ENCODE measurements at places on chromosomes 2 and 18.

- no peak for DNase-seq
Measured at GRCh38 chr2:216572582-216573578, 60.3 kb upstream of the IGFBP2 start.

DNA sequence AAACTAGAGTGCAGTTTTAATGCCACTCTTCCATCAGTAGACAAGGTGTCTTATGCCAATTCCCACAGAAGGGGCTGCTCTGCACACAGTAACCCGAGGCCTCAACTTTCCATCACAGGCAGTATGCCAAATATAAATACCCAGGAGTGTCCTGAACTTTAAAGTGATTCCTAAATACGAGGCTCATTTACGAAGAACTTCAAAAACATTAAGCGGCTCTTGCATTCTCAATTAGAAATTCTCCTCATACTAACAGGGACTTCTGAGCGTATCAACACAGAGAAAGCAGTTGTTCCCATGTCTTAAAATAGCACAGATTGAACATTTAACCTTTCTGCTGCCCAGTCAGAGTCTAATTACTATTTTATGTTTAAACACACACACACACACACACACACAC lies 638.6 kb downstream of the ERBB4 start:
- no peak for DNase-seq

- DNase-seq: peak; percentile 23
Measured at GRCh38 chr2:37982147-37982582, 57.1 kb downstream of the RMDN2 start.

DNA sequence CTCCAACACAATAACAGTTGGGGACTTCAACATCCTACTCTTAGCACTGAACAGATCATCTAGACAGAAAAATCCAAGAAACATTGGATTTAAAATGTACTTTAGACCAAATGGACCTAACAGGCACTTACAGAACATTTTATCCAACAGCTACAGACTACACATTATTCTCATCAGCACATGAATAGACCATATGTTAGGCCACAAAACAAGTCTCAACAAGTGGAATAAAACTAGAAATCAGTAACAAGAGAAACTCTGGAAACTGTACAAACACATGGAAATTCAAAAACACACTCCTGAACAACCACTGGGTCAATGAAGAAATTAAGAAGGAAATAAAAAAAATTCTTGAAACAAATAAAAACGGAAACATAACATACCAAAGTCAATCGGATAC lies 117.5 kb downstream of the ACVR1 start:
- no peak for DNase-seq

- DNase-seq: no peak
Measured at GRCh38 chr2:48691935-48692691, 63.4 kb downstream of the LHCGR start.

DNA sequence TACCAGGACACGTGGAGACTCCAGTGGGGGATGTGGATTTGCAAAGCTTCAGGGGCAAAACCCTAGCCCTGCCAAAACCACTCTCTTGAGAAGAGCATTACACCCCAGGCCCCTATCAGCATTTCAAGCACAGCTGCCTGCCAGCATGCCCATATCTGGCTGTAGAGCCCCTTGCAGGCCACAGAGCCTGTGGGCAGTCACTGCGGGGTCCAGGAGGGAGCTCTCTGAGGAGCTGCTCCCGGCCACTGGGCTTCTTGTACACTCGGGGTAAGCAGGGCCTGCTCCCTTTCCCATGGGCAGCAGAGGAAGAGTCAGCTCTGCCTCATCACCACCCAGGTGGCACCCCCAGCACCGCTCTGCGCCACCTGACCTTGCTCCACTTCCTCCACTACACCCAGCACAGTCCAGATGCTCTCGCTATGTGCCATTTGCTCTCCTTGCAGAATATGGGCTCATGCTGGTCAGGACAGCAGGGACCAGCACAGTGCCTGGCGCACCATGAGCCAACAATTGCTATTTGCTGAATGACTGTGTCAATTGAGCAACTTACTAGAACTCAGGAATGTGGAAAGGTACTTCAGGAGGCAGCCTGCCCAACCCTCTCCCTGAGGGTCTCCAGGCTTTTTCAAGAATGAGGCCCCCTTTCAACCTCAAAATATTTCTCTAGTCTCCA lies 7.4 kb downstream of the CHST10 start:
- DNase-seq: no peak

- DNase-seq: no peak
Measured at GRCh38 chr2:72980535-72981217, 63.4 kb downstream of the EMX1 start.

DNA sequence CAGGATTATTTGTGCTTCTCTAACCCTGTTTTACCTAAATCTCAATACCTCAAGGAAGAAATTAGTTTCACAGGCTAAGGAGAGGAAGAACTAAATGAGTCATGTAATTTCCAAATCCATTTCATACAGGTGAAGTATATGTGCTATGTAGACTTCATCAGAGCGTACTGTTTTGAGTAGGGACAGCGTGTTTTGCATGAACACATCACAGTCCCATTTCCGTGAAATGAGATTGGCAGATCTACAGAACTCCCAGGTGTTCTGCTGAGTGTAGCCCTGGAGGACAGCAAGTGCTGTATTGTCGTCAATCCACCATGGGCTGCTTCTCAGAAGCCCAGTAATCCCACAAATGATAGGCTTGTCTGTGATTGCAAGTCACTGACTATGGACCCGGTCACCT lies 97.7 kb downstream of the XRCC5 start:
- DNase-seq: no peak

DNA sequence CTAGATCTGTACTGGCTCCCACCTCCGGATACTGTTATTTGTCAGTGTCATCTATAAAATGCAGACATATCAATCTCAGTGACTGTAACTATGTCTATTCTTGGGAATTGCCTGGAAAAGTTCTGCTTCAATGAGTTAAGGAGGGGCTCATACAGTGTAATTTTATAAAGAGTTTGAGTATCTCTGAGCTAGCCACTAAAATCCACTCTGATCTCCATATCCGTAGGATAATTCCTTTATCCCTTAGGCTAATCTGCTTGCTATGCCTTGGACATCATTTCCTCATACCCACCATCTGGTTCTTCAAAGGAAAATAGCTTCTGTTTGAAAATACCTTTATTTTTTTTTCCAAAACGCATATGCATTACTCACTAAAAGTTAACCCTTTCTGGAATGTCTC lies 863.2 kb downstream of the SUCLG1 start:
- no peak for DNase-seq

- DNase-seq: no peak
Measured at GRCh38 chr2:10390369-10390801, 57.7 kb downstream of the ODC1 start.

DNA sequence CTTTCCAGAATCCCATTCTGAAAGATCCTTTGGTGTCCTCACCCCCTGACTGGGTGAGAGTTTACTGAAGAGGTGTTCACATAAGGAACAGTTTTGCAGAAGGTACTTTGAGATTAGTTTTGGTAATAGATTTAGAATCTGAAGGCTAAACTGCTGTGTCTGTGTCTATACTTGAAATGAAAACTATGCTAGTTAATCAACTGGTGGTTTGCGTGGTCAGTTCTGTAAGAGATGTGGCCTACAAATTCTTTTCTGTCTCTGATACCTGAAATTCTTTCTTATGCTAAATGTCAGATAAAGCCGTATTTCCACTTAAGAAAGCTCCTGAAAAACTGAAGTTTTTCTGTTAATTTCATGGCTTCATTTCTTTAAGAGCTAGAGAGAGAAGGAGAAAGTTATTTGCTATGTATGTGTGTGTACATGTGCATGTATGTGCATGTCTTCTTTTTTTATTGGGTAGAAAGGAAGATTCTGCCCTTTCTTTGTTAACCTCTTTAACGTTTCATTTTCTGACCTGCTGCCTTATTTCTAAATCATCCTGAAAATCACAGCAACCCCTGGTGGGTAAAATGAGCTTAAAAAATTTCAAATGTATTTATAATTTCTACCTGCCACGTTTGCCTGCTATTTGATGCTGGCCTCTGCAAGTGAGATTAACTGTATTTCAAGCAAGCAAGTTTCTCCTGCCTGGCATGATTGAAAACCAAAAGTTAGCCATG lies 552.0 kb upstream of the NRP2 start:
- no peak for DNase-seq

GRCh38 chr2:228703152-228703551 lies 521.7 kb upstream of the SPHKAP start:
- no peak for DNase-seq

DNA sequence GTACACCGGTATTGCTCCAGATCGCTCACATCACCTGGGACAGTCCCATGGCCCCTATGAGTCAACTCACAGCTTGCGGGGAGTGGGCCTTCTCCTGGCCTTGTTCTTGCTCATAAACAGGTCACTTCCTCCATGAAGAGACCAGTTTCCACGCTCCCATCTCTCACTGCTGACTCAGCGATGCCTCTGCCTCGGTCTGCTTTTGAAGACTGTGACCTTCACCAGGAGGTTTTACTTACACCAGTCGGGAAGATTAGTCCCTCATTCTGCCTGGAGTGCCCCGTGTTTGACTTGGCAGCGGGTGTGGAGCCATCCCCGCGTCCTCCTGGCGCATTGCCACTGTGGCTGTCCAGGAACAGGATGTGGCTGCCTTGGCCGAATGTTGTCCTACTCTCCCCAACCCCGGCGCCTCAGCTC lies 159.8 kb downstream of the RHBDD1 start:
- no peak for DNase-seq

DNA sequence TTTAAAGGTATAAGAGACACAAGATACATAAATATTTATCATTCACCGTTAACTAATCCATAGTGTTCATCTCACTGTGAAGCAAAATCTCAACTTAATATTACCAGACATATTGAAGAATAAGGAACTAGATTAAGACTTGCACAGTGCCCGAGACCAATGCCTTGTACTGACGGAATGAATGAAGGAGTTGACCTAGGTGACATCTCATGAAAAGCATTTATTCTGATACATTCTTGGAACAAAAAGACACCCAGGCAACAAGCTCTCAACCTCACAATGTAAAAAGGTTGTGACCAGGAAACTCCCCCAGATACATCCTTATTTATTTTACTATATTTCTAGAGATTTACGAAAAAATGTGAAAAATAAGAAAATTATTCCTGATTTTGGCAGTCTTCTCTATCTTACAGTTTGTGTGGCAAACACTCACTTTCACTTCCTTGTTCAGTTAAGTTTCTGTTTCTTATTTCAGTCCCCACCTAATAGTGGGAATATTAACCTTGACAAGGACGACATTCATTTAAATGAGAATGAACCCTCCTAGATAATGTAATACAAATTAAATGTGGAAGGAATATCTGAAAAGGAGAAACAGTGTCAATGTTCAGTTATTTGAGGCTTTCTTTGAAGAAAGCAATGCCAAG lies 28.4 kb downstream of the M1AP start:
- DNase-seq: no peak

- DNase-seq: no peak
Measured at GRCh38 chr2:63817382-63817781, 24.3 kb upstream of the UGP2 start.

DNA sequence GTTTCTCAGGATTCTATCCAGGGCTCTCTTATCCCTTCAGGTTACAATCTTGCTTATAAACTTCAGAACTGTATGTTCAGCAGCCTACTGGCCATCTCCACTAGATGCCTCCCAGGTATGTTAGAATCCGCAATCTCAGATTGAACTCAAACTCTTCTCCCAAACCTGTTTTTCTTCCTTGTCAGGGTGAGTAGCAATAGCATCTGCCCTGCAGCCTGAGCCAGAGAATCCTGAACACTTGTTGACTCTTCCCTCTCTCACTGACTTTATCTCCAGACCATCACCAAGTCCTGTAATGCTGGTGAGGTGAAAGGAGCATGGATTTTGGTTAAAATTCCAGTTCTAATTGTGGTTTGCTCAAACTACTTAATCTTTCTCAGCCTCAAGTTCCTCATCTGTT lies 82.6 kb upstream of the ALPP start:
- no peak for DNase-seq

DNA sequence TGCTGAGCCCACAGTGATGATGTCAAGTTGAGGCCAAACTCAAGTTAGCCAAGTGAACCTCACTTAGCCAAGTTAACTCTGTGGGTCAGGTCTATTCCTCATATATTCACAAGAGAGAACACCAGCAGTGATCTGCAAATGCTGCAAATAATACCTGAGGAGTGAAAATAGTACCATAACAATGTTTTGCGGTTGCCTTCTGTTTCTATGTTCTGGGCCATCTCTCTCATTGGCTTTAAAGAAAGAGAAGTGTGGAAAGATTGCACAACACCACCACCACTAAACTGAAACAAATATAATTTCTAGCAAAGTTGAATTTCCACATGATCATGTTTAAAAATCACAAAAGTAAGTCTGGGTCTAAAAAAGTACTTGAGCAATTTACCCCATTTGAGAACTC lies 211.1 kb upstream of the GALNT5 start:
- no peak for DNase-seq

- DNase-seq: no peak
Measured at GRCh38 chr2:44118257-44118656, 50.4 kb upstream of the PPM1B start.

DNA sequence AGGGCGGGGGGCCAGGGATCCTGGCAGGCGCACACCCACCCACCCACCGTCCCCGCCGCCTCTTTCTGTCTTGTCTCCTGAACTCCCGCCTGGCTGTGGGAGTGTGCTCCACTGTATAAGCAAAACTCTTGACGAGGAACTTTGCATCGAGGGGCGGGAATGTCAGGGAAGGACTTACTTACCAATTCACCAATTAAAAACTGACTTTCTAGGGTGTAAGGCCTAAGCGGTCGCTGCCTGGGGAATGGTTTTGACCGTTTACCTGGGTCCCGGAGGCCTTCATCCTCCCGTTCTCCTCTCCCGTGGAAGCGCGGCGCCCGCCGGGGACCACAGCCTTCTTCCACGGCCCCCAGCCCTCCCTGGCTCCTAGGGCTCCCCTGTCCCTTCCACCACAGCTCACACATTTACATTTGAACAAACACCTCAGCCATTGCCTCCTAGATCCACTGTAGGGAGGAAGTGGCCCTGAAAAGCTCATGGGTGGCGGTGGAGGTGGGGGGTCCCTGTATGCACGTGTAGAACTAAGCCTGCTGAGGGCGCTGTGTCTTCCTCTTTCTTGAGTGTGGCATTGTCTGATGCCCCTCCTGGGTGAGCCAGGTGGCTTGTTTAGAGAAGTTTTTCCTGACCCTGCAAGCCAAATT lies 8.9 kb downstream of the ASIC4 start:
- DNase-seq: no peak

GRCh38 chr2:46299365-46300263 lies 2.4 kb downstream of the EPAS1 start:
- no peak for DNase-seq

GRCh38 chr2:218047536-218048225 lies 21.4 kb upstream of the RUFY4 start:
- no peak for DNase-seq

DNA sequence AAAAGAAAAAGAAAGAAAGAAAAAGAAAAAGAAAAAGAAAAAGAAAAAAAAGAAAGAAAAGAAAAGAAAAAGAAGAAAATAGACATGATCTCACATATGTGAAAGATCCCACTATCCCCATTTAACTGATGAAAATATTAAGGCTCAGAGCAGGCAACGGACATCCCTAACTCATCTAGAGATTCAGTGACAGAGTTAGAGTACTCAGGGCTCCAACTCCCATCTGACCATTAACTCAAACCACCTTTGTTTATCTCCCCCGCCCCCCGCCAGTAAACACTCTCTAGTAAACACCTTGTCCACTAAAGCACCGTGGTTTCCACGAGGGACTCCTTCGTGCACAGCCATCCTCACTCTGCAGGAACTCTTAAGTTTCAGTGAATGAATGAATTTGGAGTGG lies 142.9 kb downstream of the TGIF1 start:
- DNase-seq: no peak
